ENCODE measurements at places on chromosomes 7 and 10. TPM values are rescaled to one million over a fixed set of nuclear protein-coding genes. Genes with fewer than 3 reads are reported as not detected.

GRCh38 chr7:158956805-158957509 lies 100.6 kb downstream of the DYNC2I1 start:
- DNase-seq: no peak

DNA sequence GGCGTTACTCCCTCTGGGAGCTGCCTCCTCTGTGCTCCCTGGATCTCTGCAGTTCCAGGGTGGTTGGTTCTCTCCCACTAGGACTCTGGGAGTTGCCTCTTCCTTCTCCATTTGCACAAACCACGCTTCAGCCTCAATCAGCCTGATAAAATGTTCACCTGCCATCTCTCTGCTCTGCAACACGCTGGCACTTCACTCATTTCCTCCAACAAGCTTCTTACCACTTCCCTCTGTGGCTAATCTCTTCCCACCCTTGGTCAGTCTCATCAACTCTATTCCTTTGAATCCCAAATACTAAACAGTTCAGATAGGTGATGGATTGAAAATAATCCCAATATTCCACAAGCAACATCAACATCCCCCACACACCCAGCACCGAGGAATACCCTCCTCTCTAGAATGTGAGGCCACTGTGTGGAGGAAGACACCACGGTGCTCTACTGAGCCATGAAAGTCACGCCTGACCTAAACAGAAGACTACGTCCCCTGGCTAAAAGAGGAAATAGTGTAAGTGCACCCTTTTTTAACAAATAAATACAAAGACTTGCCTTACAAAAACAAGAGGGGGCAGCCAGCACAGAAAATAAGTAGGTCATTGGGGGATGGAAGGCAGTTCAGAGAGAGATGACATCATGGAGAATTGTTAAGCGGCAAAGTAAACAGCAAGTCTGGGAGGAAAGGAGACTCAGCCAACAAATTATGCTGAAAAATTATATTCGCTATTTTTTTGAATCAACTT lies 1.9 kb upstream of the FAM170B start:
- DNase-seq: no peak

- no peak for DNase-seq
These were observed 4.6 kb downstream of the H2BK1 start for GRCh38 chr7:151205730-151206129.

GRCh38 chr7:55969391-55969790 lies 5.0 kb downstream of the NIPSNAP2 start:
- DNase-seq: no peak

DNA sequence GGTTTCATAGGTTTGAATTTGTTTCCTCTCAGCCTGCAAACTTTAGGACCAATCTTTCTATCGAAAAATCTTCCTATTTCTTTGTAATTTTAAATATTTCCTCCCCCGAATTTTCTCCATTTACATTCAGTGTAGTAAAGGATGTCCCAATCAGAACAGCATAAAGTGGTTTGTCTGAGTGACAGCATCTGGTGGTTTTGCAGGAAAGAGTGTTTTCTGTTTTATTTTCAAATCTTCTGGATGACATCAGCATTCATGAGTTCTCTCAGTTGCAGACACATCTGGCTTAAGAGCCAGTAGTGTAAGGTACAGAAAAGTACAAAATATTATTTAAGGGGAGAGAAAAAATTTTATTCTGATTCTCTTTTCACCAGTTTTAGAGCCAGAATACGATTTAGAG lies 634.8 kb downstream of the PHTF2 start:
- no peak for DNase-seq

DNA sequence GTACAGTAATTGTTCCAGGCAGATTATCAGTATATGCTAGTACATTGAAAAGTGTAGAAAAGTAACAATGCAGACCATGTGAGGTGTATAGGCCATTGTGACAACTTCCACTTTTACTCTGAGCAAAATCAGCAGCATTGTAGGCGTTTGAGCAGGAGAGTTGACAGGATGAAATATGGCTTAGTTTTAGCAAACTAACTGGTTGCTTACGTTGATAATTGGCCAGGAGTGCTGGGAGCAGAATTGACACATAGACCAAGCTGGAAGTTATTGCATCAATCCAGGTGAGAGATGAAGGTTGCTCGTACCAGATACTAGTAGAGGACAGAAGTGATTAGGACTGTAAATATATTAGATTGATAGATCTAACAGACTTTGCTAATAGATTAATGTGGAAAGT lies 46.0 kb downstream of the LCOR start:
- no peak for DNase-seq

- no peak for DNase-seq
These were observed 104.9 kb downstream of the GRK5 start for GRCh38 chr10:119312241-119312640.

DNA sequence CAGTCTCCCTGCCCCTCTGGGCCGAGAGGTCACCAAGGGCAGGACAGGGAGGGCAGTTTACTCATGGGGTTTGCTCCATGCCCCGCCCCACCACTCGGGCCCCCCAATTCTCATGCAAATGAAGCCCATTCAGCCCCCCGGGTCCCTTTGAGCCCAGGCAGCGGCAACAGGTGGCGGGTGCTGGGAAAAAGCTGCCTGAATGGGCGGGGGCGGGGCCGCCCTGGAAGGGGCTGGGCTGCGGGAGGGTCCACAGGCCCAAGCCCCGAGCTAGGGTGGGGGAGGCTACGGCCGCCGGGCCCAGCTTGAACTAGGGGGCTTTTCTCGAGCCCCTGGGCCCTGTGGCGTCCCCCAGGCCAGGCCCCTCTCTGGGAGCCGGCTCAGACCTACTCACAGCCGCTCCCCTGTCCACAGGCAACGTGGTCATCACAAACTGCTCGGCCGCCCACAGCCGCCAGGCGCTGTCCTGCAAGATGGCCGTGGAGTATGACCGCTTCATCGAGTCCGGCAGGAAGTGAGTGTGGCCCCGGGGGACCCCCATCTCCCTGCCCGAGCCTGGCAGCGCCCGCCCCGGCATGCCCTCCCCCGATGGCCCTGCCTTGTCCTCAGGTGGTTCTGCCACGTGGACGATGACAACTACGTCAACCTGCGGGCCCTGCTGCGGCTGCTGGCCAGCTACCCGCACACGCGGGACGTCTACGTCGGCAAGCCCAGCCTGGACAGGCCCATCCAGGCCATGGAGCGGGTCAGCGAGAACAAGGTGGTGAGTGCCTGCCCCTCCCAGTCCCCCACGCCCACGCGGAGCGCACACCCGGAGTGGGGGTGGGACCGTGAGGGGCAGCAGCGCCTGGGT lies 5.5 kb downstream of the LFNG start:
- no peak for DNase-seq

DNA sequence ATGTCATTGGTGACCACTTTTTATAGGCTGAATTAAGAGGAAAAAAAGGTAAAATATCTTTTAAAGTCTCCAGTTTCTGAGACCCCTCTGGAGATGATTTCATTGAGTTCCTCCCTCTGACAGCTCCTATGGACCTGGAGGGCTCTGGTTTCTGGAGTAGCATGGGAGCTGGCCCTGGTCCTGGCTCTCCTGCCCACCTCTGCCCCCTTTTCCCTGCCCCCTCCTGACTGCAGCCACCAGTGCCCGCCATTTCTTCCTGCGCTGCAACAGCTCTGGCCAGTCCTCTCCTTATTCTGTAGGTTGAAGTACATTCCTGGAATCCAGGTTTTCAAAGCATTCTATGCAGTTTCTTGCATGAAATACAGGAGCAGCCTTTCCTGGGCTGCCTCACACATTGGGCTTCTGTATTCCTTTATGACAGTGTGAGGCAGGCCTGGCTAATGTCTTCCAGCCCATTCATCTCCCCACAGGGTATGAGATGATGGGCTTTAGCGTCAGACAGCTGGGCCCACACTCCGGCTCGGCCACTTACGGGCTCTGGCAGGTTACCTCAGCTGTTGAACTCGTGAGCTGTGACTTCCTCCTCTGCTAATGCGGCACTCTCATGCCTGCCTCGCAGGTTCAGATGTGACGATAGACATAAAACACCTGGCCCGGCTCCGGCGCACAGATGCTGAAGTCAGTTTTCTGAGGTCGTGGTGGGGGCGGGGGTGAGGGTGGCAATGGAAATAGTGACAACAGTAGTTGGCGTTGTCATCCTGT lies 101.7 kb downstream of the MGMT start:
- DNase-seq: no peak

- DNase-seq: no peak
These were observed 209.2 kb upstream of the PPP2R2D start for GRCh38 chr10:131691481-131692090.

- no peak for DNase-seq
These were observed 405.0 kb downstream of the GRID1 start for GRCh38 chr10:85961479-85962067.

- DNase-seq: no peak
These were observed 116.1 kb downstream of the PKD1L1 start for GRCh38 chr7:47832105-47832715.

- DNase-seq: no peak
These were observed 13.3 kb downstream of the SCRN1 start for GRCh38 chr7:29976266-29976665.

- DNase-seq: peak; percentile 56
These were observed 34.4 kb downstream of the GHRHR start for GRCh38 chr7:30998180-30998579.

- DNase-seq: no peak
These were observed 37.2 kb downstream of the FAM149B1 start for GRCh38 chr10:73205081-73205480.

GRCh38 chr7:105924945-105925344 lies 38.1 kb upstream of the CDHR3 start:
- no peak for DNase-seq

DNA sequence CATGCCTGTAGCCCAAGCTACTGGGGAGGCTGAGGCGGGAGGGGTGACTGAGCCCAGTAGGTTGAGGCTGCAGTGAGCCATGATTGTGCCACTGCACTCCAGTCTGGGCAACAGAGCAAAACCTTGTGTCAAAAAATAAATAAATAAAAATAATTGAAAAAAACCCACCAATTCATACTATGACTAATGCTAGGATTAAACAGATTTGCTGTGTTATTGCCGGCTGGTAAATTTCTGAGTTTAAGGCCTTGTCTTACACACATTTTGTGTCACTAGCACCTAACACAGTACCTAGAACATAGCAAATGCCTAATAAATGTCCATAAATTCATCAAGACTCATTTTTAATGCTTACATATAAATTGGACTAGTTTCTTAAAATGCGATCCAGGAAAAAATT lies 8.7 kb downstream of the ESYT2 start:
- no peak for DNase-seq

- DNase-seq: no peak
These were observed 54.6 kb downstream of the DKK1 start for GRCh38 chr10:52368725-52369124.

GRCh38 chr10:95287281-95287680 lies 3.5 kb downstream of the PDLIM1 start:
- DNase-seq: no peak

DNA sequence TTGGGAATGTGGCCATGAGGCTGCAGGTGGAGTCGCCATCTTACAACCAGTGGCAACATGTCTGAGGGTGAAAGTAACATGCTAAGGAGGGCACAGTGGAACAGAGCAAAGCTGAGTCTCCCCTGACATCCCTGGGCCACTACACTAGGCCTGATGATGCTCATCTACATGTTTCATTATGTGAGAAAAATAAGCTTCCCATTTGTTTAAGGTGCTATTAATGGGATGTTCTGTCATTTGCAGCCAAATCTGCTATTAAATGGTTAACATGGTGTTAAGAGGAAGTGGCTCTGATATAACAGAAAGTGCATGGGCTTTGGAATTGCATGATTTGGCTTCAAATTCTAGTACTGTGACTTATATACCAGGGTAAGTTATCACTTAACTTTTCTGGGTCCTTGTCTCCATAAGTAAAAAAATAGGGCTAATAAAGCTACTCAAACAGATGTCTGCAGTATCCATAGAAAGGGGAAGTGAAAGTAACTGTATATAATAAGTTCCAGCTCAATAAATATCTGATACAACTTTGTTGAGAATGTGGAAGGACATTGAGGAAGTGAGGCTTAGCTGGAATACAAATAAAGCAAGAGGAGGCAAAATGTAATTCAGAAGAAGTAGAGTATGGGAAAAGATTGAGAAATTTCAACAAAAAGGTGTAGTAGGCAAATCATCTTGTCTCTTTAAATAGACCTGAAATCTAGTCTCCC lies 158.9 kb downstream of the RTKN2 start:
- DNase-seq: no peak

GRCh38 chr7:101998906-101999240 lies 181.4 kb downstream of the CUX1 start:
- no peak for DNase-seq

DNA sequence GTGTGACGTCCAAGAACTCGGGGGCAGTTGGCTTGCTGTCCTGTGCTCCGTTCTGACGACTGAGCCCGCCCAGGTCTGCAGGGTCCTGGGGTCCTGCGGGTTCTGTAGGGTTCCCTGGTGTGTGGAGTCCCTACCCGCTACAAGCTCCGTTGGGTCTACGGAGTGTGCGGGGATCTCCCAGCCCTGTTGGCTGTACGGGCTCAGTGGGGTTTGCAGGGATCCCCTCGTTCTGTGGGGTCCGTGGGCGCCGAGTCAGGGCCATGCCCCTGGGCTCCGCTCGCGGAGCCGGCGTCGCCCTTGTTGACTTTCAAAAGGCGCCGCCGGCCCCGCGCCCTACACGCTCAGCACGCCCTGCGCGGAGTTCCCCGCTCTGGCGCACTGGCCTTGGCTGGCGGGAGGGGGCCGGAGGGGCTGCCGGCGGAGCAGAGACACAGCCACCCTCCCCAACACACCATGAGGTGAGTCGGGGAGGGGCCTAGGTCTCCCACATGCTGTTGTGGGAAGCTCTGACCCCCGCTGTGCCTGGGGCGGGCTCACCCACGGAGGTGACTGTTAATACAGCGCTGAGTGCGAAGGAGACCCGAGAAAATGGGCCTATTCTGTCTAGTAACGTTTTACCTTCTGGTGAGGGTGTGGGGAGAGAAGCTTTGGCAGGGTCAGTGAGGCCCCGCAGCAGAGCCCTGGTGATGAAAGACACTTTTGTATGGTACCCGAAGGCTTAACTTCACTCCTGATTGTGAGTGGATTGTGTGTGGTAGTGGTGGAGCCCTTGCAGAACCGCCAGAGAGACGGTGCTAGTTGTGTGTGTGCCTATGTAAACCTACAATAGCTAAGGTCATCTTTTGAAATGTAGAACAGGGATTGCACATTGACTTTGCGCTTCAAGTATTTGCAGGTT lies 8.1 kb downstream of the TASOR2 start:
- DNase-seq: peak; percentile 46

- DNase-seq: no peak
These were observed 15.2 kb upstream of the C10orf67 start for GRCh38 chr10:23359692-23360380.

GRCh38 chr10:5629303-5630111 lies 36.9 kb downstream of the ASB13 start:
- DNase-seq: peak; percentile 73

ZNF365 gene
- not detected for polyA plus RNA-seq

KCNMA1 gene
- polyA plus RNA-seq: 0.53 TPM

NKX1-2 gene
- polyA plus RNA-seq: not detected

CFTR gene
- polyA plus RNA-seq: 0.04 TPM

FGFBP3 gene
- 0.46 TPM for polyA plus RNA-seq

SHOC2 gene
- 17.9 TPM for polyA plus RNA-seq

ABCC2 gene
- polyA plus RNA-seq: 0.21 TPM

CRYGN gene
- 0.50 TPM for polyA plus RNA-seq

AGR2 gene
- not detected for polyA plus RNA-seq

FAM241B gene
- polyA plus RNA-seq: 5.3 TPM

SLC35B4 gene
- polyA plus RNA-seq: 4.9 TPM

All from heart left ventricle (tissue), 16 donors.